ENCODE measurements at places on chromosomes 7 and 10.

DNA sequence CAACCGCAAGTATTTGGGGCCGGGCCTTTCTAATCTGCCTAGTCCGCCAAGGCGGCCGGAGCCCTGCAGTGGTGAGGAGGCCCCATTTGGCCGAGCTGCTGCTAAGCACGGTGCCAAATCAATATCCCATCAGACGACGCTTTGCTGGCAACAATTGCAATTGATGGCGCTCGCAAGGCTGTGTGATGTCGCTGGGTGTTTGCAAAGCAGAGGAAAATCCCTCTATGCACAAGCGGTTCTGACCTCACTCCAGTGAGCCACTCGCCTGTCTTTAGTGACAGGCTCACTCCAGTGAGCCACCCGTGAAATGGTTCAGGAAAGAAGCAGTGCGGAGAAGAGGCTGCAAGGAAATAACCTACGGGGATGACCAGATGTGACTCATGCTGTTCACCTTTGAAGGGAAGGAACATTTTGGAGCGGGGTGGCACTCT, 18.3 kb upstream of the PDE1C start:
- DNase-seq: no peak

GRCh38 chr7:150737265-150738055, at the start of gene GIMAP5:
Gene GIMAP5 (plus strand): TSS chr7:150737418. CDS start chr7:150740885, 3,467 bp downstream.
- DNase-seq: no peak

DNA sequence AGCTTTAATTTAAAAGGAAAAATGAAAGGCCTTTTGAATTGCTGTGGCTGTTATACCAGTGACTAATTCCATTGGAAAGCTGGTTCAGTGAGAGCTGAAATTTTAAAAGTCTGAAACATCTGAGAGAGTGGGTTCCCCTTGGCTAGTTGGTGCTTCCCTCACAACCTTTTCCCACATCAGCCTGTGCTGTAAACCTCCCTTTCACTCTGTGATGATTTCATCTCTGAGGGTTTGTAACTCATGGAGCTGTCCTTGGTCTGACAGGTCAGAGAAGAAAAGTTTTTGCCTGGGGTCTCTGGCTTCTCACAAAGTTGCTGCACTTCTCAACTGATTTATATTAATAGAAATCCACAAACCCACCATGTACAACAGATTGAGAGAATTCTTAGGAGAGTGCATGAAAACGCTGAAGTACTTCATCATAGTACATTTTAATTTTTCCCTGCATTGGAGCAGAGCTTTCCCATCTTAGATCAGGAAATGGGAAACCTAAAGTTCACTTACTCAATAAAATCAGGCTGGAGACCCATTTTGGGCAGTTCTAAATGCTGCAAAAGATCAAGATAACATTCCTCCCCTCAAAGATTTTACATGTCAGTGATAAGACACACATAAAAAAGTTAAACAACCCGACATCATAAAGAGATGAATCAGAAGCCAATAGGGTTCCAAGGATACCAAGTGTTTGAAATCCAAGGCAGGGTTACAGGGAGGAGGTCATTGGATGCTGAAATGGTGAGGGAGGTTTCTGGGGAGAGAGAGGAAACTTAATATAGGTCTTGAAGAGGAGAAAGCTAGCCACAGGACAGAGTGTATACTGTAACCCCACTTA, 157.0 kb upstream of the MKLN1 start:
- DNase-seq: no peak

GRCh38 chr7:75842836-75843446, 29.3 kb upstream of the CCL24 start:
- no peak for DNase-seq

- DNase-seq: no peak
Observed at GRCh38 chr10:110733218-110733952, 89.2 kb downstream of the RBM20 start.

- DNase-seq: no peak
Observed at GRCh38 chr10:24351961-24352360, 143.0 kb downstream of the KIAA1217 start.

- DNase-seq: no peak
Observed at GRCh38 chr10:91557651-91558111, 75.2 kb downstream of the PPP1R3C start.

GRCh38 chr10:73253225-73253555, 746 bp upstream of the MRPS16 start:
- DNase-seq: no peak

DNA sequence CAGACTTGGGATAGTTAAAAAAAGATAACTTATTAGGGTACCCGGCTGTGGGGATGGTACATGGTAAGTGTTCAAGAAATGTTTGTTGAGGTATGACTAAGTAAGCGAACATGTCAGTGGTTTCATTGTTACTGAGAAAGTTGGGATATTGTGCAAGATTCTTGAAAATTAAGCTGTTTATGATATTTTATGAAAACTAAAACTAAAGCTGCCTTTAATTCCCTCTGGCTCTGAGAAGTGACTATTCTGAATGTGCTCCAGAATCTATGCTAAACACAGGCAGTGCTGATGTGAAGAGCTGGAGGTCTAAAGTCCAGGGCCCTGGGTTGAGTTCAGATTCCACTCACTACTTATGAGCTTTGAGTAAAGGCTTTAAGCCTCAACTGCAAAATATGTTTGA, 72.9 kb downstream of the AOAH start:
- DNase-seq: no peak
